Stimulated activated CD4-positive, alpha-beta T cell treated with anti-CD3 and anti-CD28 coated beads, Interleukin-1b, Interleukin-23, amount 100 ng/mL, for 1 hour (primary cell): ENCODE measurements at places on chromosomes 7 and 10.

DNA sequence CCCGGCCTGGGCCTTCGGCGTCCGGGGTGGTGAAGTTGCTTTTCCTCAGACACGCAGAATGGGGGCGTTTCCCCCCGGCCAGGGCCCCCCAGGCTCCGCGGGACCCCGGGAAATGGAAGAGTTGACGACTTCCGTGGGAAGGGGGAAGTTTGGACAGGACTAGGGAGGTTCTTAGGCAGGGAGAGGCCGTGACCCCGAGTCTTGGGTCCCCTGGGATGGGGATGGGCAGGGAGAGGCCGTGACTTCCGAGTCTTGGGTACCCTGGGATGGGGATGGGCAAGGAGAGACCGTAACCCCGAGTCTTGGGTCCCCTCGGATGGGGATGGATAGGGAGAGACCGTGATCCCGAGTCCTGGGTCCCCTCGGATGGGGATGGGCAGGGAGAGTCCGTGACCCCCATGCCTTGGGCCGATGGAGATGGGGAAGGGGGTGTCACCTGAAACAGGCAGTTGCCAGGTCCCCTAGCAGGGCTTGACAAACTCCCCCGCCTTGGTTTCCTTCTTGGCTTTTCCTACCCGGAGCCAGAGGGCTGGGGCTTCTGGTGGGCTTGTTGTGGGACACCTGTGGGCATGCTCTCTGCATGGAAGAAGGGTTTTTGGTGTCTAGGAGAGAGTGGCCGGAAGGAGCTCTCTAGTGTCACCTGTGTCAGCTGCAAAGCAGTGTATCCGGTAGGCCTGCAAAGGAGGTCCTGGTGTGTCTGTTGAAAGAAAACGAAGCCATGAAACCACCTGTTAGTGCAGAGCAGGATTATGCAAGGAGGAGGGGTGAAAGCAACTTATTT, 1.1 kb downstream of the TRRAP start:
- DNase-seq = peak; percentile 27

GRCh38 chr7:2231992-2232765, 566 bp downstream of the MAD1L1 start:
- no peak for DNase-seq

DNA sequence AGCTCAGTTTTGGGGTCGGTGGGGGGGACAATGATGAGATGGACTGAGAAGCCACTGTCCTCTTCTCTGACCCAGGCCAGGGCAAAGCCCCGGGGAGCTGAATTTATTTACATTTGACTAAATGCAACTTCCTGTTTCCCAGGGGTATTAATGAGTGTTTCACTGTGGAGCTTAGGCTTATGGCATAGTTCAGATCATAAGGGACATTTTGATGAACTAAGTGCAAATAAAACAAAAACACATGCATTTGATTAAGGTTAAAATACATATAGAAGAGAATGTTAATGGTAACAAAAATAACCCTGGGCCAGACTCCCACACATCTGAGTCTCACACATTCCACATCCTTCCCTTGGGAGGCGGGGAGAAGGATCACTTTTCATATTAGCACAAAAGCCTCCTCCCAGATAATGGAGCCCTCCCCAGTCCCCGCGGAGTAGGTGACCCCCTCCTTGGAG, 320.6 kb downstream of the FRMD4A start:
- DNase-seq = no peak

DNA sequence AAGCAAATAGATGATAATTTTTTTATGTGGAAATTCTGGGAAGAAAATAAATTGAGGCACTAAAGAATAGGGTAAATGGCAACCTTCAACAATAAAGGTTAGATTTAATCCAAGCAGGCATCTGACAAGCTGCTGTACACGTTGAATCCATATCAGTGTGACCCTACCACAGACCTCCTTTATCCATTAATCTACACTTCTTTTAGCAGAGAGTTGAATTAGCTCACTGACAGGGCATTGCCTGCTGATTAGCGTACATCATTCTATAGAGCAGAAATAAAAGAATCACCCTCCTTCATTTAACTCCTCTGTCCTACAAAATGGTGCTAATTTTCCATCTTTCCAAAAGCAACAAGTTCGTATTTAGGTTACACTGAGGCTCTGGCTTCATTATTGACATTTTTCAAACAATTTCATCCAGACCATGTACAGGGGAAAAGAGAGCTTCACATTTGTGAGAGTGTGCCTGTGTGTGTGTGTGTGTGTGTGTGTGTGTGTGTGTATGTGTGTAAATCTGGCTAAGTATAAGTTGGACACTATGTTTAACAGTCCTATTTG, 356.0 kb downstream of the TFEC start:
- DNase-seq = no peak
